ENCODE measurements at places on chromosomes 4 and X.

DNA sequence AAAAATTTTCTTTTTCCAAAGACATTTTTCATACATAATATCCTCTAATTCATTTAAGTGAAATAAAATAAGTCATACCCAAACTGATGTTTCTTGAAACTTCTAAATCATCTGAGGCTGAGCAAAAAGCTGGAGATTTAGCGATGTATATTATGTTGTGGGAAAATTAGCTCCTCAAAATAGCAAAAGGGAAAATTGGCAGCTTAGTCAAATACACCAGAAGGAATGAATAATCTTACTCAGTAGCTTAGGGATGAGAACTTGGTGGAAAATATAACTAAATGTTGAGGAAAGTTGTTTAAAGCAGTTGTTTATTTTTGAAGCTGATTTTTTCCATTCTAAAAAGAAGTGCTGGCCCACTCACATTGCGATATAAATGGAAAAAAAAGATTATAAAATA is 40.9 kb downstream of the GABRA4 start:
- DNase-seq: no peak

DNA sequence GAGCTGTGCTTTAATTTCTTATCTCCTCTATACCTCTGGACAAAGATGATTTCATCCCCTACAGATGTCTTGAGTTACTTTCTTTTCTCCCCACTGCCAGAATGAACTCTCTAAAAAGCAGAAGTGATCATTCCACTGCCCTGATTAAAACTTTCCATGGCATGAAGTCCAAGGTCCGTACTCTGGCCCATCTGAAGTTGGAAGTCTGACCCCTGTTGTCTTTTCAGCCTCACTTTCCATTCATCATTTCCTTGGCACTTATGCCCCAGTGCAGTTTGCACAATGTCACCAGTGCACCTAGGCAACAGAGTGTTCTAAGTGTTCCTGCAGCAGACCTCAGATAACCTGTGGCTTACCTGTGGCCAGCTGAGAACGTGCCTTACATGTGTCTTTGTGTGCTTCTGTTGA is 242.4 kb downstream of the FRAS1 start:
- no peak for DNase-seq

GRCh38 chr4:102693262-102693850 is 67.4 kb downstream of the MANBA start:
- no peak for DNase-seq

DNA sequence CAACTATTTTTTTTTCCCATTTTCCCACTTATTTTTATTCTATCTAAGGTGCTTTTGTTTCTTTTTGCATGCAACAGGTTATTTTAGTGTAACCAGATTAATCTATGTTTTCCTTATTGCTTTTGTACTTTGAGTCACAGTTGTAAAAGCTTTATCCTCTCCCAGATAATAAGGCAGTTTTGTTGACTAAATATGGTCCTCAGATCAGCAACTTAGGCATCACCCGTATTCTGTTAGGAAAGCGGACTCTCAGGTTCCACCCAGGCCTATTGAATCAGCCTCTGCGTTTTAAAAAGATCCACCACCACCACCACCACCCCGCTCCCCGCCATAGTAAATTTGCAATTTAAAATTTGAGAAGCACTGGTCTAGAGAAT is 58.6 kb upstream of the USP9X start:
- no peak for DNase-seq

DNA sequence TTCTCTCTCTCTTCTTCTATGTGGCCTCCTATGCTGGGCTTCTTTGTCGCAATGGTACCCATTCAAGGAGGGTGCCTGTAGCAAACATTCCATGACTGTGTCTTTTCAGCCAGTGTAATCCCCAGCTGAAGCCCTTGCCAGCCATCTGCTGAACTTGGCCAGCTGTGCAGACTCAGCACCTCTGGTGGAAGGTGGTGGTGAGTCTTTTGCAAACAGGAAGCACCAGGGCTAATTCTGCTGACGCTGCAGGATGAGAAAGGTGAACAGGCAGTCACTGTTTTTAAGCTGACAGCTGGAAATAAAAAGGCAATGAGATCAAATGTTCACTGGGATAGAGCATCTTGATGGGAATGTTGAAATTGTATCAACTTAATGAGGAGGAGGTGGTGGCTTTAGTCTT is 298.7 kb upstream of the CLNK start:
- DNase-seq: no peak

DNA sequence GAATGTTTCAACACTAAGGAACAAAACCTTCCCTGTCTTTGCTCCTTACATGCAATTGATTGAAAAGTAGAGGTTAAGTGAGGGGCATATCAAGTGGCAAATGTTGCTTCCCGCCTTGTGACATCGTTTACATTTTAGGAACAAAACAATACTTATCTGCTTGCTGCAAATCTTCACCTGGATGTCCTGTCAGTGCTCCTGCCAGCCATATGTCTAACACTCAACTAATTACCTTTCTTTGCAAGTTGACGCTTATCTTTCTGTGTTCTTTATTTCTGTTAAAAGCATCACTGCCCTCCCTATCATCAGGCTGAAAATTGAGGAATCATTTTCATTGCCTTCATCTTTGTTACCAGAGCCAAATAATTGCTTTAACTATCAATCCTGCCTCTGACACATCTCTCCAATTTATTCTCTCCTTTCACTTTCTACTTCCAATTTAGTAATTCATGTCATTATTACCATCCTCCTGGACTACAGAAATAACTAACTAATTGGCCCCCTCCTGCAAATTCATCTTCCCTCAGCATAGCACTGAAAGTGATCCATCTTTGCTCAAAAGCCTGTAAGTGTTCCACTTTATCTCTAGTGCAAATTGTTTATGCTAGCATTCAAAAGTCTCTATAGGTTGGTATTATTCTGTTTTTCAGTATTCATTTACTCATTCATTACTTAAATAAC is 298.7 kb upstream of the ATOH1 start:
- no peak for DNase-seq

DNA sequence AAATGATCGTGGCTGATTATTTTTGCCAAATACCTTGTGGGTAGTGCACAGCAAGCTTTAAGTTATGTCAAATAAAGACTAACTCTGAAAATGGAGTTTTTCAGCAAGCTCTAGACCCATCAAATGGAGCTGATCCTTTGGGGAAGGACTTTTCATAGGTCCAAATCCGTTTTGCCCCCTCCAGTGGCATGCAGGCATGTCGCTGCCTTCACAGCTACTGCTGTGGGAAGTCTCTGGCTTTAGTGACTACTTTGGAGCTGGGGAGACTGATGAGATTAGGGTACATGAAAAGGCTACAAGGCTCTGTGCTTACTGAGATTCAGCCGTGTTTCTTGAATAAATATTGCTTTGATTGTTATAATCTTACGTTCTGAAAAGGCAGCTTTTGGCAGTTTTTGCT is 106.6 kb upstream of the HS3ST1 start:
- no peak for DNase-seq

DNA sequence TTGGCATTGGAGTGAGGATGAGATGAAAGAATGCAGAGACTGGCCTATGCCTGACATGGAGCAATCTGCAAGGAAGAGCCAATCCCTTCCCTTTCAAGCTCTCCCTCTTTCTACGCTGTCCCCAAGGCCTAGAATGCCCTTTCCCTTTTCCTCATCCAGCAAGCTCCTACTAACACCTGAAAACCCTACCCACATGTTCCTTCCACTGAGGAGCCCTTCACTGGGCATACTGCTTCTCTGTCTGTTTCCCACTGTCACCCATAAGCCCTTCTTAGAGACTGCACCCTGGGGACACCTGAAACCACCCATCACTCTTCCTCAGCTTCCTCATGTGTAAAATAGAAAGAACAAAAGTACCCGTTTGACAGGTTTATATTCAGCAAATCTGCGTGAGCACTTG is 249.6 kb upstream of the PSAPL1 start:
- DNase-seq: no peak

DNA sequence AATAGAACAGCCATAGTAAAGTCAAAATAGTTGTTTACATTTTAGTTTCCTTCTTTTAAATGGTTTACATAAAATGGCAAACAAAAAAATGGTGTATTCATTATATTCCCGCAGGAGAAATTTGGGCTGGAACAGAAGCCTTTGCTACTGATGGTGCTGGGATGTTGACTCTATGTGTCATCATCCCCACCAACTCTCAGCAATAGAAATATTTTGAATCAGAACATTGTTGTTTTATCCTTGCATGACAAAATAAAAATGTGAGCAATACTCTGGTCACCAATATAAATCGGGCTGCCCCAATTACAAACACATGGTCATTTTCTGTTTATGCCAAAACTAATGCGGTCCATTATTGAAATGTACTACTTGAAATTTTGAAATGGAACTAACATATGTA is 1131.6 kb upstream of the PCDH7 start:
- no peak for DNase-seq
